Sciatic nerve (tissue), 2 donors: ENCODE measurements at places on chromosomes 6 and 20. TPM values are rescaled to one million over a fixed set of nuclear protein-coding genes. Genes with fewer than 3 reads are reported as not detected.

PLCB4 gene
- total RNA-seq, result 23.4 TPM

NRSN1 gene
- total RNA-seq, result not detected

MAP7 gene
- total RNA-seq, result 1.2 TPM

- DNase-seq, result peak; percentile 93
Measured at GRCh38 chr6:37038292-37039198, 33.1 kb downstream of the FGD2 start.

DNA sequence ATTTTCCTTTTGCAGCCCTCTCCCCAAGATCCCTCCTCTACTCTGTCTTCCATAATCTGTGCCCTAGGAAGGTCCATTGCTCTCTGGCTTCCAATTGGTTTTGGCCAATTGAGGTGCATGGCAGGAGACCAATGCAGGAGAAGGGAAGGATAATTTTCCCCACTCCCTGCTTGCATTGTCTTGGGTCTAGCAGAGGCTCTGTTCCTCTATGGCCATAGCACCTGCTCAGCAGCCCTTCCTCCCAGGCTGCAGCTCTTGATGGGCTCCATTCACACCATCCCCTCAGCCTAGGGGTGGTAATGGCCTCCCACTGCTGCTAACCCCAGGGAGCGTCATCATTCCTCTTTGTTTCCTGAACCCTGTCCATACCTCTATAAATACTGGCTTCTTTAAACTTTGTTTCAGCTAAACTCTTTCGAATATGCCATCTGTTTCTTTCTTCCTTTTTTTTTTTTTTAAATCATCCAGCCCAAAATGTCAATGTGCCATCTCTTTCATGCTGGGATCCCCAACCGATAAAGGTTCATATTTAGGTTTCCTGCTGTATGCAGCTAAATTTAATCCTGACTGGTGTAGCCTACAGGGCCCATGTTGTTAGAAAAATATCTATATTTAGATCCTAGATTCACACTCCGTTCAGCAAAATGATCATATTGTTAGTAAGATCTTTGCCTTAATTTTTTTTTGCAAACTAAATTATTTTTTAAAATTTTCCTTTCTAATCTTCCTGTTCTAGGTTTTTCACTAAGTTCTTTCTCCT, 63.8 kb downstream of the HECA start:
- no peak for DNase-seq
